HL-60 (cell line): ENCODE measurements at places on chromosomes 2 and 18.
A peak's percentile ranks its signal among the peaks of the same experiment; 100 is the strongest.

DNA sequence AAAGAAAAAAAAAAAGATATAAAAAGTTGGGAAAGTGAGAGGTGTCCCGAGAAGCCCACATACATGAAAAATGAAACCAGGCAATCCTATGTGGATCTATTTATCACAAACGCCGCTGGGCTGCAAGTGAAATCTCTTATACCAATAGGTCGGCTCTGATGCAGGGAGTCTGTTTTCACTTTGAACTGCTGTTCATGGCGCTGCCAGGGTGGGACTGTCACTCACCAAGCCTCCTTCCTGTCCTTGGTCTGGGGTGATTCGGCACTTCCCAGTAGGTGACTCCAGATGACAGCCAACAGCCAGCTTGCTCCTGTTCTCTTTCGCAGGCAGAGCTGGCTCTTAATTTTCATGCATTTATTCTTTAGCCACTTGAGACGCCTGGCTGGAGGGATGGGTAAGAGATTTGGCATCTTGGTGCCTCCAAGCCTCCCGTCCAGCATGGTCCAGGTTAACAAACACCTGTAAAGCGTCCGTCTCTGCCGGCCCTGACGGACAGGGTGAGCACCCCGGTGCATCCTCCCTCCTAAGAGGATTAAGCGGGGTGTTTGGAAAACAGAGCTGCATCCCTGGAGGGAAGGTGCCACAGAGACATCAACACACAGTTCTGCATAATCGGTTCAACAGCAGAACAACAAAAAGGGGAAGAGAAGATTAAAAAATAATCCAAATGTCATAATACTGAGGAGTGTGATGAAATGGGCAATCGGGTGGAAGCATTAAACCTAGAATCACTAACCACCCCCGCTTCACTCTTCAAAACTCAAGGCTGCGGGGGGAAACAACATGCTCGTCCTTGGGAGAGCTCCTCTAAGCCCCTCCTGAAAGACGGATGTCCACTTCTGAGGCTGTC, 58.7 kb downstream of the STEAP3 start:
- no peak for DNase-seq

- no peak for DNase-seq
Observed at GRCh38 chr18:6251084-6251483, 163.6 kb downstream of the L3MBTL4 start.

DNA sequence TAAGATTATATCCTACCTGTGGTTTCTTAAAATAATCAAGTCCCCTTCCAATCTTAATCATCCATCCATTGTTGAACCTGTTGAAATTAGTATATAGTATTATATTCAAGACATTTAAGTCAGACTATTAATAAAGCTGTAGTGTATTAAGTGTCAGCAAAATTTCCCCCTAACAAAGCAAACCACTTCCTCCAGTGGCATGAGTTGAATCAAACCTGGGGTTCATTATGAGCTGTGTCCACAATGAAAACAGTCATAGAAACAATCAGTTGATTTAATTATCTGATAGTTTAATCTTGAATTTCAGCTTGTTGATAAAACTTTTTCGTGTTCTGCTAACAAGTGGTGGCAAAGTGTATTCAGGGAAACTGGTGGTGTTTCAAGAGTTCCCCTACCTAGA, 11.3 kb downstream of the MITD1 start:
- no peak for DNase-seq

DNA sequence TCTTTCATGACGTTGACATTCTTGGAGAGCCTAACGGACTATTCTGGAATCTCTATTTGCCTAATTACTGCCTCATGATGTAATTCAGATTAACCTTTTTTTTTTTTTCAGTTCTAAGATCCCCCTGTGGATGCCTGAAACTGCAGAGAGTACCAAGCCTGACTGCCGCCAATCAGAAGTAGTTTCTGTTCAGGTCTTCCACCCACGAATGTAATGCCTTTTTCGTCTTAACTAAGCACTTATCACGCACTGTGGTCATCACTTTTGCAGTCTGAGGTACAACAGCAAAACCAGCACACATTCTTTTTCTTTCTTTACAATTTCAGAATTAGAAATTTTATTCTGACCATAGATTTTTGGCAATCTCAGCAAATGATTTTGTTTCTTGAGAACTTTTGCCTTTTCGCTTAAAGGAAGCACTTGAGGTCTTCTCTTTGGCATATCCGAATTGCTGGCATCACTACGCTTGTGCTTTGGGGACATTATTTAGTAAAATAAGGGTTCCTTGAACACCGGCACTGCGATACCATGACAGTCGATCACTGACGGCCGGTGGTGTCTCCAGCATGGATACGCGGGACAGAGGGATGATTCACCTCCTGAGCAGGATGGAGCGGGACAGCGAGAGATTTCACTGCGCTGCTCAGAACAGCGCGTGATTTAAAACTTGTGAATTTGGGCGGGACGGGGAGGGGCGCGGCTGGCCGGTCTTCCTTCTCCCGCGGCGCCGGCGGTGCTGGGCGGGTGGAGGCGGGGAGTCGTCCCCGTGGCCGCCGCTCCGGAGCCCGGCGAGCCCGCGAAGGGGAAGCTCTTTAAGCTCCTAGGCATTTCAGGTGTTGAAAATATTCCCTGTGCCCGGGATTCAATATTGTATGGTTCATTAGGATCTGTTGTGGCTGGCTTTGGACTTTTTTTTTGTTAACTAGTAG, 32.0 kb upstream of the GPR55 start:
- DNase-seq, result no peak

GRCh38 chr2:159089543-159089942, 121.1 kb downstream of the TANC1 start:
- DNase-seq, result no peak

DNA sequence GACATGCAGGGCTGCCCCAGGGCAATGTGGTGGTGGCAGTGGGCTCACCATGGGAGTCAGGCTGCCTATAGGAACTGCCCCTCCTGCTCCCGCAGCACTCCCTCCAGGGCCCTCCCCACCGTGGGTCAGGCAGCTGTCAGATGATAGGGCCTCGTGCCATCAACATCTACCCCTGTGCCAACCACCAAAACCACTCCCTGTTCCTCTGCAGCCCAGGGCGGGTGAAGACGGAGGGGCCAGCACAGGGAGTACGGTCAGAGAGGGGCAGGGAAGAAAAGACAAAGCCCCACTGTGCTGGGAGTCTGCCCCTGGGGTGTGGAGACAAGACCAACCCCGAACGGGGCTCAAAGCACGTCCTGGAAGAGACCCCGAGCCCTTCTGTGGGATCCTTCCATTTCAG, 97.4 kb downstream of the TNS1 start:
- no peak for DNase-seq

GRCh38 chr2:230779126-230779525, 66.5 kb downstream of the CAB39 start:
- no peak for DNase-seq

DNA sequence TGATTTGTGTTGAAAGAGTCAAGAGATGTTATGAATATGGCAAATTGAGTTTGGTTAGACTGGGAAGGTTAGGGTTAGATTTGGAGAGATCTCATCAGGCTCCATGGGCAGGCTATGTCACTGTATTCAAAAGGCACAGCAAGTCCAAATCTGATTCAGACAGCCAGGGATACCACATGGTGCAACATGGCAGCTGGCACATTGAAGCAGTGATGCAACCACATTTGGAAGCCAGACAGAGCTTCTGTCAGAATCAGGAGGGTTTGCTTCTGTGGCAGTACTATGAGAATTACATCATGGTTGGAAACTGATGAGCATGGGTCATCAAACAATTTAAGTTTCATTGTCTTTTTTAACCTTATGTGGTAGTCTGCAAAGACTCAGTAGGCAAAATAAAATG, 772.2 kb downstream of the SUCLG1 start:
- DNase-seq, result no peak

DNA sequence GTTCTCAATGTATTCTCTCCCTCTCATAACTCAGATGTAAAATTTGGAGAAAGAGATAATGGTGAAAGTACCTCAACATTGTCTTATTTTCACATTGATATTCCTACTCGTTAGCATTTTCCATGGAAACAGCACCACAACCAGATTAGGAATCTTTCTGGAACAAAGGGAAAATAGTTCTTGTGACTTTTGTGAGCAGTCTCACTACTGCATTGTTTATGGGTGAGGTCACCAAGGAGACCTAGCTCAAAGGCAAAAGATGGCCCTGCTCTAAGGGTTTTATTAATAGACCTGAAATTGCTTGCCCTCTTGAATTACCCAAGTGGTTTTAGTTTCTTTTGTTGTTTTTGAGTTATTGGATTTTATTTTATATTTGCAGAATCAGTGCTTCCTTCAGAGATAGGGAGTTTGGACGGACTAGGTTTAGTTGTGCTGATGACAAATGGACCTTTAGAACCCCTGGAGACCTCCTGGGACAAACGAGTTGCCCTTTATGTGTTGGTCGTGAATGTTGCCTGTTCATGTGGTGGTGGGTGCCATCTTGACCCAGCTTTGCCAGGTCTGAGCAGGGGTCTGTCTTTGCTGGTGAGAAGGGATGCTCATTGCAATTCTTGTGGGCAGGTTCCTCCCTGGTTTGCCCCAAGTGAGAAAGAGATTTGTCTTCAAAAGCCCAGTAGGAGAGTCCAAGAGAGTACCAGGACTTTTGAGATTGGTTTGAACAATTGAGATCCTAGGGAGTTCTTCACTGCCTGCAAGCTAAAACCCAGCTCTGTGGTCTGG, 58.1 kb downstream of the INPP4A start:
- DNase-seq, result no peak

DNA sequence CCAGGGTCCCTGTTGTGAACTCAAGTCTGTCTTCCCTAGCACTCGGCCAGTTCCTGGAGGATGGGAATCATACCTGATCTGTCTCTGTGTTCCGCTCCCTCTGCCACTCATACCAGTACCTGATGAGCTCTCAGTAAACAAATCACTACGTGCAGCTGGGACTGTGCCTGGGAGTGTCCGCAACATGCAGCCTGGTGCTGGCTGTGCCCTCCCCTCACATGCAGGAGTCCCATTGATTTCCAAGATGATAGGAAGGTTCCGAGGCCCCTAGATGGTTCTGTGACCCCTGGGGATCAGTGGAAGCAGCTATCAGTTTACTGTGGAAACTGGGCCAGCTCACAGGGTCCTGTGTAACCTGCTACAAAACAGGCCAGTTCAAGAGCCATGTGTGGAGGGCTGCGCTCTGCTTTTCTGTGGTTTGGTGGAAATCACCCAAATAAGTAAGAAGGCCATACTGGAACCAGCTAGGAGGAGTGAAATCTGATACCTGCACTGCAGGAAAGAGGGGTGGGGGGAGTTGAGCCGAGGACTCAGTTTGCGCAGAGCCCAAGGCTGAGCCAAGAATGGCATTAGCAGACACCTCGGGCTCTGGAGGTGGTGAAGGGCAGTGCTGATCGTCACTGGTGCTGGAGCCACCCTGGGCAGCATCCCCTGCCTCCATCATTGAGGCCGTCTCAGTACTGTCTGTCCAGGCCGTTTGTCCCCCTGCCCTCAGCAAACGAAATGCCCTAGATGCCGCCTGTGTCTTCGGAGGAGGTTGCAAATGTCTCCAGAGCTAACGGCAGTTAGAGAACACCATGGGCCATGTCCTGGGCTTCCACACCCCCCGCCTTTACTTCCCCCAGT, 93.3 kb downstream of the KLHL29 start:
- no peak for DNase-seq

- no peak for DNase-seq
Observed at GRCh38 chr2:2909086-2910035, 468.3 kb downstream of the EIPR1 start.

DNA sequence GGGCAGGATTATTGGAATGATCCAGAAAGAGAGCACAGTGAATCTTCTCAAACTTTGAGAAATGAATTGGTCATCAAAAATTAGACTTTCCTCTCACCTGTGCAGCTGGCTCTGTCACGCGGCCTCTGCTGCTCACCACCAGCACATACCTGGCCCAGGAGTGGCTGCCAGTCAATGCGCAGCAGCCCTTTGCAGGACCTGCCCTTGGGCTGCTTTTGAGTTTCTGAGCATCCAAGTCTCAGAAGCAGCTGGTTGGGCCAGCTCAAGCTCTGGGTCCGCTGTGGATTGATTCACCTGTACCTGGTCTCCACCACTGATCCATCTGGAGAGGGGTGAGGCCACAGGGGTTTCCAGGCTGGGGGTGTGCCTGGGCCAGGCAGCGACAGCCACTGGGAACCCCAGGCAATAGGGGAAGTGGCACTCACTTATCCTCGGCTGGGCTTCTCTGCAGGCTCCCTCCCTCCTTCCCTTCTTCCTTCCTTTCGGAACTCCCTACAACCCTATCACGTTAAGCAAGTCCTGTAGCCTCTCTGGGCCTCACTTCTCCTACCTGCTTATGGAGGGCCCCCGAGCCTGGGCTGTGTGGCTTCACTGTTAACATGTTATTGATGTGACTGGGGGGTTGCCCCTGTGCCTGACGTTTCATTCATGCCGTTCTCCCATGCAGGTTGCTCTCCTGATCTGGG, 48.1 kb downstream of the SH3BP4 start:
- no peak for DNase-seq

DNA sequence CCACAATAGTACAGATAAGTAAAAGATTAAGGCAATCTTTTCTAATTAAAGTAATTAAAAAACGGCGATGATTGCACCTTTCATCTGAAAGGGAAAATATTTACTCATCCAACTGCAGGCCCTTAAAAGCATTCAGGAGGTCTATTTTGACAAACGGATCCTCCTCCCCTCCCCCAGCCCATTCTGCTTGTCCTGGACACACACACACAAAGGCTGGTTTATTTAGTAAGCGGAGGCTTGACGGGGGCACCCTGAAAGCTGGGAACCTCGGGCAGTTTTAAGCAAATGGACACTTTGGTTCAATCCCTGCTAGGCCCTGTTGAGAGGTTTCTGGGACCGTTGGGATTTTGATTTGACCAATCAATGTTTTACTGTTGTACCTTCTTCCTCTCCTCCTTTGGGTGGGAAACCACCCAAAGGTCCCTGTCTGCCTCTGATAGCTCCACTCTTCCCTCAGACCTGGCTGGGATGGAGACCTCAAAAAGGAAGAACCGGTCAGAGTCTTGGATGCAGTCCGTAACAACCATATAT, 135.8 kb upstream of the HAAO start:
- DNase-seq, result no peak

DNA sequence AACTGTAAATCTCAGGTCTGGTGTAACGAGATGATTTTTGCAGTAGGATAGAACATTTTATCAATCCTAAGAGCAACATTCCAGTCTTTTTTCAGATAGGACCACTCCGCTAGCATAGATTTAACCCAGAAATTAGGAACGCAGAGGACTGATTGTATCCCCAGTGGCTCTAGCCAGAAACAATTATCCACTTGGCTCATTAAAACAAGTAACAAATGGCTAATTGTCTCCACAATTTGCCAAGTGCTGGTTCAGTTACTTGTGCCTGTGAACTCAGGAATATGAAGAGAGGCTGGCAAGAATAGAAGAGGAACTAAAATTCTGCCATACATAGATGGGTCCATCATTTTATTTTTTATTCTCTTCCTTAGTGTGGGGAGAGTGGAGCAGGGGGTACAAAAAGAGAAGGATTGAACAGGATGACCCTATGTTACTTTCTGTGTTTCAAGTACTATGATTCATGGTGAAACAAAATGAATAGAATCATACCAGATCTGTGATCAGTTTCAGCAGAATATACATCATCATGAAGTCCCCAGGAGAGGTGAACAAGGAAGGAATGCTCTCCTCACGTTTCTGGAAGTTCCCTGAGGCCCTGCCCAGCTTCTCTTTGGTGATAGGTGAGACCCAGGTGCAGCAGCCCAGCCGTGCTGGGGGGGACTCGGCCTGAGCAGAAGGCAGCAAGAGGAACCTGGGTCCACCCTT, 121.6 kb downstream of the ARL4C start:
- DNase-seq, result no peak

- peak; percentile 27 for DNase-seq
Observed at GRCh38 chr2:175690113-175690837, 311.8 kb downstream of the LNPK start.
